Urinary bladder (tissue), 4 donors: ENCODE measurements at places on chromosomes 13 and 19. TPM values are rescaled to one million over a fixed set of nuclear protein-coding genes. Genes with fewer than 3 reads are reported as not detected.

The ZNF17 gene
- polyA plus RNA-seq = 6.1 TPM

The ZNF486 gene
- polyA plus RNA-seq = 5.1 TPM

The VAV1 gene
- 3.0 TPM for polyA plus RNA-seq

The SIGLEC11 gene
- polyA plus RNA-seq = 0.56 TPM

The TNNT1 gene
- not detected for polyA plus RNA-seq

The DIRAS1 gene
- polyA plus RNA-seq = 13.3 TPM

The ZNF576 gene
- 19.2 TPM for polyA plus RNA-seq

The CEACAM16 gene
- not detected for polyA plus RNA-seq

The ZSCAN1 gene
- polyA plus RNA-seq = 0.44 TPM
